ENCODE measurements at places on chromosomes 13 and 19.

DNA sequence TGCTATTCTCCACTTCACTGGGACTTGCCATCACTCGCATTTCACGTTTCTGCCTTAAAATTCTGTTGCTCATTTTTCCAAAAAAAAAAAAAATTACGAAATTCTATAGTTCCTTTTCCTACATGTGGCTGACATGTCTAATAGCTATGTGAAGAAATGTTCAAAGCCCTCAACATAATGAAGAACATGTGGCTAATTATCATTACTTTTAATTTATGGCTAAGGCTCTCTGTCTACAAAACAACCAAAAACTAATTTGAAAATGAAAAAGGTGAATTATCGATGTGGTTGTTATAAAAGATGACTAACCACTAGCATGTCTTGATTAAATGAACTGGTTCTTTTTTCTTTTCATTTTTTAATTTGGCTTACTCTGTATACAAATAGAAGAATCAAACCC lies 940.0 kb downstream of the EFNB2 start:
- no peak for DNase-seq

DNA sequence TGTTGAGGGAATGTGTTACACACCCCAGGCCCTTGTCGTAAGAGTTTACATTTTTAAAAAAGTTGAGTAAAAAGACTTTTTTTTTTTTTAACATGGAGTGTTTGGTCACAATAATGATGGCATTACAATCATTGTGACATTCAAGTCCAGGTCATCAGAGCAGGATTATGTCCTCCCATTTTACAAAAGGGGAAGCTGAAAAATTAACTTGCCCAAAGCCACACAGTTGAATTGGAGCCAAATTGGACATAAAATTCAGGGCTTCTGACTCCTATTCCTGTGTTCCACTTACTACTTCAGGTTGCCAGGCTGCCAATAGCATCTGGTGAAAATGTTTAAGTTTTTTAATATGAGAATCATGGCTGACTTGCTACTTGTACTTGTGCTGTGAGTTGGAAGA lies 49.3 kb downstream of the DLEU7 start:
- DNase-seq, result no peak

DNA sequence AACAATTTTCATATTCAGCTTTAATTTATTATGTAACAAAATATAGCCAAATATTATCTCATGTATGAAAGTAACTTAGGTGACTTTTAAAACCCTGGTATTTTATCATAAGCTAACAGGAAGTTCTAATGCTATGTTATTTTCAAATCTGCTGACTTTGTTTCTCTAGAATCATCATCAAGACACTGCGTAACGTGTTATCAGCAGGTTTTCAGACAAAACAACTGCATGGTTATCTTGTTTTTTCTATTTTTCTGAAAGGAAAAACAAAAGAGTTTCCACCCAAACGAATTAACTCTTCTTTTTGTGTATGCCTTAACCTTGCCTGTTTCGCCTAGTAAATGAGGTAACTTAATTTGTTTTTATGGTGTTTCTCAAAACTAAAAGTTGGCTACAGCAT lies 156.3 kb downstream of the TBC1D4 start:
- no peak for DNase-seq

- DNase-seq, result no peak
These were observed 48.0 kb downstream of the RFX2 start for GRCh38 chr19:6062274-6062673.

DNA sequence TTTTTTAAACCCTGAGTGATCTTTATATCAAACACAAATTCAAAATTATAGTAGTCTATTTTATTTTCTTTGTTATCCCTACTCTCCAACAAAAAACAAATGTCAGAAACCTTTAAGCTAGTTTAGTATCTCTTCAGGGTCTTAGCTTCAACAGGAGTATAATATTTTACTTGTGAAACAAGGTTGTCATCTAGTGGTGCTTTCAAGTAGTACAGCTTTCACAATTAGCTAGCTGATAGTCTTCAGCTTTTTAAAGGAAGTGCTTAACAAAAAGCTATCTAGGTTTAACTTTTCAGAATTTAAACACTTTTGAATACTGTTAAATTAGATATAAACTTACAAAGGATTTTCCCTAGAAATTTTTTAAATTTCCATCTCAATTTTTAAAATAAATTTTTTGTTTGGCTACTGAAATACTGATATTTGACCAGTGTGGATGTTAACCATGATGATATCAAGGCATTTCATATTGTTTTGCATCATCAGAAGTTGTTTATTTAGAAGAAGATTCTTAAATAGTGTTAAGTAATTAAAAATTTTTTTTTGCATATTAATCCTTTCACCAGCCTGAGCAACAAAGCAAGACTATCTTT lies 34.2 kb downstream of the TDRD3 start:
- peak; percentile 74 for DNase-seq

GRCh38 chr13:49494645-49495044 lies 1.1 kb upstream of the PHF11 start:
- DNase-seq, result no peak

- no peak for DNase-seq
These were observed 766 bp downstream of the CEBPG start for GRCh38 chr19:33374236-33374714.

- DNase-seq, result no peak
These were observed 5.3 kb upstream of the GSK3A start for GRCh38 chr19:42247640-42248199.

DNA sequence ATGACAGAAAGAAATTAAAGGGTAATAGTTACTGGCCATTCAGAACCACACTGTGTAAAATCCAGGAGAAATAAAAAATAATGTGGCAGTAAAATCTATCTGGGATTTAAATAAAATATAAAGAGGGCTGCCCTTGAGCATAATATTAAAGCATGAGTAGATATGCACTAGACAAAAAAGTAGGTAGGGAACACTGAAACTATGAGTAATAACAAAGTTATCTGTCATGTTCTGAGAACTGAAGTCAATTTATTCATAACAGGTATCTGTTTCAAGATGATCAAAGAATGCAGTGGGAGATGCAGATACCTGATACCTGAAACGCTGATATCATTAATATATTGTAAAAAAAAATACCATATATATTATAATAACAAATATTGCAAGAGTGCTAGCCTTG lies 1672.0 kb downstream of the SLITRK5 start:
- no peak for DNase-seq

DNA sequence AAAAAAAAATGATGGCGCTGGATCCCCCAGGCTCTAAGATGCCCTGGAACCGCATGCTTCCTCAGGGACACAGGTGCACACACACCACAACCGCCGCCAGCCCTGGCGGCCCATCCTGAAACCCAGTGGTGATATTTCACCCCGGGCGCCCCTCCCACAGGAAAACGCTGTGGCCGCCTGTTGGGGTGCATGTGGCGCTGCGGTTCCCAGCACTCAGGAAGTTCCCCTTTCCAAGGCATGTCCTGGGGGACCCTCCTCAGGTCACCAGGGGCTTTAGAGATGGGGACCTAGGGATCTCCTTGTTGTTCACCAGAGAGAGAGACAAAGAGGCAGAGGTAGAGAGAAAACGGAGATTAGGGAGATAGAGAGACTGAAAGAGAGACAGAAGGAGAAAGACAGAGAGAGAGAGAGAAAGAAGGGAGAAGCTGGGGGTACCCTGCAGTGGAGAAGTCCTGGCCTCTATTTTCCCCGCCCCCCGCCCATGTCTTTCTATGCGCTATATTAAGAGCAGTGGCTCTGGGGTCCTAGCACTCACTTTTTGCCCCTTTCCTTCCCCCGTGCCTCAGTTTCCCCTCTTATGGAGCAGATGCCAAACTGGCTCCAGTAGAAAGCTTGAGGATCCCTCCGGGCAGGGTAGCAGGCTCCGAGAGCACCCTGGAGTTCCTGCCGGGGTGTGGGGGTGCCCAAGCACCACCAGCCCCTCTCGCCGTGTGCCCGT lies 2.3 kb downstream of the ADGRE2 start:
- no peak for DNase-seq

DNA sequence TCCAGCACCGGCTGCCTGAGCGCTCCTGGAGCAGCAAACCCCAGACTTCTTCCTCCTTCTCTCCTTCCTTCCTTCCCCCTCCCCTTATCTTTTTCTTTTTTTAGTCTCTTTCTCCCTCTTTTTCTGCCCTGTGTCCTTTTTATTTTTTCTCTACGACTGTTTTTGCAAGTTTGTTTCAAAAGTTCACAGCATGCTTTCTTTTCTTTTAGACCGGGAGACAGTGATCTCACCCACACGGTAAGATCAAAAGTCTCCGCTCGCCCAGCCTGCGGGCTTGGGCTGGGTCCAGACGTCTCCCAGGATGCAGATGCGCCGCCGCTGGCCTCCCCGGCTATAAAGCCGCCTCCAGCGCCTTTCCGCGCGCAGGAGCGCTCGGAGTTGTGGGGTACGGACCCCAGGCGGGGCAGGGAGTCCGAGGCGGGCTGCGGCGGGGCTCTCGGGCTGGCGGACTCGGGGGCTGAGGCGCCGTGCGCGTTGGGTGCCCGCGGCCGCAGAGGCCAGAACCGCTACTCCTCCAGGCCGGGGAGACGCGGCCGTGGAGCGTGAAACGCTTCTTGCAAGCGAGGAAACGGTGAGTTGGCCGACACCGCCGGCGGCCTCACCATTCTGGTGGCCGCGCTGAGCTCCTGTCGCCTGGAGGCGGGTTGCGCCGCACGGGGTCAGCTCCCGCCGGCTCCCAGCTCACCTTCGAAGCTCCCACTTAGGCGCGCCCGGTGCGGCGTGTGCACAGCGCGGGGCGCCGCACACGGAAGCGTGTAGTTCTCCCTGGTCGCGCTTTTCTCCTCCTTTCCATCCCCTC lies 2.0 kb upstream of the TSHZ3 start:
- no peak for DNase-seq

GRCh38 chr13:35448465-35448864 lies 28.0 kb downstream of the MAB21L1 start:
- DNase-seq, result no peak

DNA sequence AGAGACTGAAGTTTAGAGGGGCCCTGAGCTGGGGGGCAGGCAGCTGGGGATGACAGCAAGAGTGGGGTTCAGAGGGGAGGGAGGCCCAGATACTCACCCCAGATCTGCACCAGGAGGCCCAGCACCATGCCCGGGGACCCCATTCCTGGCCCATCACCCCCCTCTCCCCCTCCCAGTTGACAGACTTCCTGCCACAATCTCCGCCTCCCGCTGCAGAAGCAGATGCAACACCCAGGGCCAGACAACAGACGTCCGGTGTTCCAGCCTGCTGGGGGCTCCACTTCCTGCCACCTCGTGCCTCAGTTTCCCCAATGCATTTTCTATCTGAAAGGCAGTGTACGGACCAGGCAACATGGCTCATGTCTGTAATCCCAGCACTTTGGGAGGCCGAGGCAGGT lies at the start of gene TMIGD2:
Gene TMIGD2, minus strand, starts transcription at position 147 of the 398 bp plus-strand sequence. Its CDS starts 4 bp downstream, at position 143.
- DNase-seq, result no peak

DNA sequence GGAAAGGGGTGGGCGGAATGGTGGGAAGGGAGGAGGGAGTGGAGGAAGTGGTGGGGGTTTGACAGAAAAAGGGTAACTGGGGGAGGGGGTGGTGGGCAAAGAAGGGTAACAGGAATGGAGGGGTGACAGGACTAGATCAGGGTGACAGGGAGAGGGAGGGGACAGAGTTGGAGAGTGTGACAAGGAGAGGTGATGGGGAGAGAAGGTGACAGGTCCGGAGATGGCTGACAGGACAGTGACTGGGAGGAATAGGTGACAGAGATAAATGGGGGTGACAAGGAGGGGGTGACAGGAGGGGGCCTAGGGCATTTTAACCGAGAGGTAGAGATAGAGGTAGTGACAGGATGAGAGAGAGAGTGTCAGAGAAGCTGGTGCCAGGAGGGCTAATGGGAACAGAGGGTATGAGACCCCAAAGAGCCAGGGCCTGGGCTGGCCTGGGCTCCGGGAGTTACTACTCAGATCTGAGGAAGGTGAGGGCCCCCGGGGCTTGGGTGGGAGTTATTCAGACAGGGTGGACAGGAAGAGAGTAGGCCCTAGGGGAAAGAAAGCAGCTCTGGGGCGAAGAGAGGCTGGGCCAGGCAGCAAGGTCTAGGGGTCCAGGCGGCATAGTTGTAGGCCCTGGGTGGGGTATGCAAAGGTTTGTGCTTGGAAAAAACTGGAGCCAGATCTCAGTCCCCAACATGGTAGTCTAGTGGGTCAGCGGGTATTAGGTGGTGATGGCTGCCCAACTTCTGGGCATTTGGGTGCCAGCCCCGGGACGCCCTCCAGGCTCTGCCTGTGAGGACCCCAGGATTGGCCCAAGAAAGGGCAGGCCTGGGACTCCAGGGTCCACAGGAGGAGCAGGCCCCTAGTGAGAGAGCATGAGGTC lies 660 bp downstream of the CIC start:
- no peak for DNase-seq

DNA sequence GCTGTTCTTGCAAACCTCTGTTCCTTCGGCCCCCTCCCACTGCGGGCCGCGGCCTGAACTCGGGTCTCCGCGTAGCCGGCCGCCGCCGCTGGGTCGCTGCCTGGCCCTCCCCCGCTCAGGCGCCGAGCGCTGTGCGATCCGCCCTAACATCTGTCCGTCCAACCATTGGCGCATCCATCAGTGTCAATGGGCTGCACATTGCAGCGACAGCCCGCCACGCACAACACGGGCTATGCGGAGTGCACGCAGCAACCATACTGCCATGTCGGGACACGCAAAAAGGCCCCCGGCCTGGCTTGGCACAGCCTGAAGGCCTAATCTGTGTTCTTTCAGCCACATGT lies 2.6 kb upstream of the TSHZ3 start:
- DNase-seq, result no peak

All from NCI-H1417 treated with DMSO at 0.1 percent for 48 hours (cell line).